ENCODE measurements at places on chromosomes 7 and 10. TPM values are rescaled to one million over a fixed set of nuclear protein-coding genes. Genes with fewer than 3 reads are reported as not detected.

The MKX gene
- total RNA-seq = 0.68 TPM

The KEL gene
- total RNA-seq = 0.57 TPM

The ICA1 gene
- total RNA-seq = 1.3 TPM

The KCNH2 gene
- total RNA-seq = 0.36 TPM

The CDK1 gene
- total RNA-seq = 118 TPM

The EBF3 gene
- total RNA-seq = not detected

The VAX1 gene
- not detected for total RNA-seq

The PRKAR2B gene
- 0.25 TPM for total RNA-seq

The AGR3 gene
- total RNA-seq = not detected

The TFPI2 gene
- not detected for total RNA-seq

The FAM25A gene
- total RNA-seq = not detected

The VTI1A gene
- total RNA-seq = 42.6 TPM

The SLC35B4 gene
- total RNA-seq = 19.6 TPM

The PKD1L1 gene
- 0.09 TPM for total RNA-seq

The BAMBI gene
- total RNA-seq = 0.09 TPM

Measured in T-helper 2 cell treated with Interferon-gamma antibody and Interleukin-4, amounts not matched to agents 100 ng/mL and 5 ng/mL, for 36 hours (primary cell).